Type B pancreatic cell (in vitro differentiated cells): ENCODE measurements at places on chromosomes 4 and X. TPM values are rescaled to one million over a fixed set of nuclear protein-coding genes. Genes with fewer than 3 reads are reported as not detected.

NSG1 gene
- 71.9 and 216 TPM in 2 replicates for total RNA-seq

DNA sequence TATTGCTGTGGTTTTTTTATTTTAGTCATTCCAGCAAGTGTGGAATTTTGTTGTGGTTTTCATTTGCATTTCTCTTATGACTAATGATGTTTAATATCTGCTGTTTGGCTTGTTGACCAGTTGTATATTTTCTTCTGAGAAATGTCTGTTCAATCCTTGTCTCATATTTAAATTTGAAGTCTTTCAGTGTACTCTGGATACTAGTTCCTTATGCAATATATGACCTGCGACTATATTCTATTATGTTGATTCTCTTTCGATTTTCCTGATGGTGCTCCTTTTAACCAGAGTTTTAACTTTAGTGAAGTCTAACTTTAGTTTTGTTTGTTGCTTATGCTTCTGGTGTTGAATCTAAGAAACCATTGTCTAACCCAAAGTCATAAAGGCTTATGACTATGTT is 1528.0 kb downstream of the TECRL start:
- no peak for DNase-seq

DNA sequence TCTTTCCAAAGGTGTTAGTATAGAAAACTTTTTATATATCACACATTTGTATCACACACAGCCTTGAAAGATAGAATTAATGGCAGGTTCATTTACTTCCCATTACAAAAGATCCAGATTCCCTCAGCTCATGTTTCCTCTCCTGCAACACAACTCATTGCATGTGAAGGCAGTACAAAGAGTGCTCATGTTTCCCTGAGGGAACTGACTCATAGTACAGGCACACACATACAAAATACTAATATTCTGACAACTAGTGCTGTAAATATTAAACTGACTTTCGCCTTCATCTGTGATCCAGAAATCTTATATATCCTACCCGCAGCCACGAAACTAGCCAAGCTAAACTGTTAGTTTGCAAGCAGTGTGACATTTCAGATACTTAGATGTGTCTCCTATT is 819.8 kb upstream of the PCDH7 start:
- no peak for DNase-seq

GRCh38 chr4:75254745-75255144 is 259.5 kb downstream of the RCHY1 start:
- DNase-seq = no peak

- no peak for DNase-seq
Observed at GRCh38 chr4:75340561-75340960, 173.6 kb downstream of the RCHY1 start.

- DNase-seq = no peak
Observed at GRCh38 chrX:111268506-111268905, 1.8 kb downstream of the CAPN6 start.
